ENCODE measurements at places on chromosomes 4 and X.

DNA sequence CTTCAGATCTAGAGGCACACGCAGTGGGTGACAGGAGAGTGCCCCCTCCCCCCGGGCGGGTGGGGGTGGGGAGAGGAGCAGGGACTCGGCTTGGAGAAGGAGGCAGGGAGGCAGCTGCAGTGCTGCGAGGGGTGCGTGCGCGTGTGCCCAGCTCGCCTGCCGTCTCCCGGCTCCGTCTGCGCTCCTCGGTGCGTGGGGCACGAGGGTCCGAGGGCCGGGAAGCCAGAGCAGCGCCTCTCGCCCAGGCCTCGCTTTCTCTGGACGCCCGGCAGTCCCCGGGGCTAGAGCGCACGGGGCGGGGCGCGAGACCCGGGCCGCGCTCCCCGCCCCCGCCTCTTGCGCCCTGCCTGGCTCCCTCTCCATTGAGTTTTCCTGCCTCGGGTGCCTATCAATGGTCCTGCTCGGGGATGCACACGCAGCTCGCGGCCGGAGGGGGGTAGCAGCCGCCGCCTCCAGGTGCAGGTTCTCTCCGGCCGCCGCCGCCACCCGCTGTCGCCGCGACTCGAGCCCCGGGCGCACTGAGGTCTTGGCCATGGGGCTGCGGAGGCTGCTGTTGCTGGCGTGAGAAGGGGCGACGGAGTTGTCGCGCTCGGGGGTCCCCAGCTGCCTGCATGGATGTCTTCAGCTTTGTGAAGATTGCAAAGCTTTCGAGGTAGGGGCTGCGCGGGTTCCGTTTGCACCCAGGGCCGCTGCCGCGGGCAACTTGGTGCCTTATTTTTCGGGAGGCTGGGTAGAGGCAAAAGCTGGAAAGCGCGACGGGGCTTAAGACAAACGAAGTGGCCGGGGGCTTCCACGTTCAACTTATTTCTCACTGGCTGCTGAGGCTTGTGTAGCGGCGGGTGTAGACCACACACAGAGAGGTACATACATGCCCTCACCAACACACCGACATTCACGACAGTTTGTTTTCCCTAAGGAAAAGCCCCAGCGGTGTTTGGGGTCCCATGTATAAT lies at the start of gene FRMPD4:
Gene FRMPD4 (plus strand): TSS at position 113 of the 953 bp plus-strand sequence. CDS start 499 bp downstream, at position 612.
- DNase-seq, result no peak

DNA sequence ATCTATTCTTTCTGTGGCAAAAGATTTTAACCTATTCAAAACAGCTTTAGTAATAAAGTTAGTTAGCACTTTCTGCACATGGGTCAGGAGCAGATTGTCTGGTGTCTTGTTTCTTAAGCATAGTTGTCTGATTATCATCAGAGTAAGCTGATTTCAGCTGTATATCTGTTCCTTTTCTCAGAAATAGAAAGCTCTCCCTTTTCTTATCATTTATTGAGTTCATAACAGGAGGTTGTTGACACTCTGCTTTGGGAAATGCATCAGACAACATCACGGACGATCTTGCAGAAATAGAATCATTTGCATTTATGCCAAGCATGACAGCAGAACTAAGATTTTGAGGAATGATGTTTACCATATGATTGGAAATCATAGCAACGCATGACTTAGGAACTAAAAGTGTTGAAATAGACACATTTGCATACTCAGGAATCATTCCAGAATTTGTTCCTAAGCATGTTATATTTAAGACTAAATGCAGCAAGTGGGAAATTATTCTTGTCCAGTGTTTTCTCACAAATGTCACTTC lies 66.7 kb downstream of the RBMX2 start:
- no peak for DNase-seq

DNA sequence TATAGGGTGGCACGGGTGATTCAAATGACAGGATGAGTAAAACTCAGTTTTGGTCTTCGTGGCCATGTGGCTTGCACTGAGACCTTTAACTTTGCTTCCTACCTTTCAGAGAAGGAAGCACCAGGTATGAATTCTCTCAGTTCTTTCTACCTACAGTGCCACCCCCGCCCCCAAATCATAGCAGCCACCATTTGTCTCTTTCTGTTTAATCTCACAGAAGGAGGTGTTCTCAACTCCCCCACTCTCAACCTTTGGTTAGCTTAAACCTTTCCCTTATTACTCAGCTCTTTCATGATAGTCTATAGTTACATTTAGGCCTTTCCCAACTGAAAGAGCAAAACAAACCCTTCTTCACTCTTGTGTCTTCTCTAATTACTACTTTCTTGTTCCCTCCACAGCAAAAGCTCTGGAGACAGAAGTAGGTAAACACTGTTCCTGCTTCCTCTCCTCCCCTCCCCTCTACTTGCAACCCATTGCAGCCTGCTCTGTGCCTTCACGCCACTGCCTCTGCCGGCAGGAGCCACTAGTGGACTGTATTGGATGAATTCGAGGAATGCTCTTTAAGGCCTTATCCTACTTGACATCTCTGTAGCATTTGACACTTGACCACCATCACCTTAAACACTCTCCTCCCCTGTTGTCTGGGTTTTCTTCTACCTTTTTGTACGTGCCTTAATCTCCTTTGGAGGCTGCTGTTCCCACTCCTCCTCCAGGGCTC lies 123.7 kb downstream of the AFF1 start:
- DNase-seq, result no peak

DNA sequence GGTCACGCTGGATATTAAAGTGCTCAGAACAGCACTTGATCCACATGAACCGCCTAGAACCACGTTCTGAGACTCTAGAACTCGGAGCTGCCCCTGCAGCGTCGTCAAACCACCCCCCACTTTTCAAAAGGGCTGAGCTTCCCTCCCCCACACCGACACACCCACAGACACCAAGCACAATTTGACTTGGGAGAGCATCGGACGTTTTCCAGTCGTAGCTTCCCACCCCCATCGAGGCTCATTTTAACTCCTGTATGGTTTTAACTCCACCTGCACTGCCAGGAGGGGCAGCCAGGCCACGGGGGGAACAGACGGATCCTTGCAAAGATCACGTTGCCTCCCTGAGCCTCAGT lies 26.3 kb downstream of the PPP2R2C start:
- DNase-seq, result no peak

GRCh38 chr4:74206088-74206825 lies 48.3 kb downstream of the MTHFD2L start:
- no peak for DNase-seq

DNA sequence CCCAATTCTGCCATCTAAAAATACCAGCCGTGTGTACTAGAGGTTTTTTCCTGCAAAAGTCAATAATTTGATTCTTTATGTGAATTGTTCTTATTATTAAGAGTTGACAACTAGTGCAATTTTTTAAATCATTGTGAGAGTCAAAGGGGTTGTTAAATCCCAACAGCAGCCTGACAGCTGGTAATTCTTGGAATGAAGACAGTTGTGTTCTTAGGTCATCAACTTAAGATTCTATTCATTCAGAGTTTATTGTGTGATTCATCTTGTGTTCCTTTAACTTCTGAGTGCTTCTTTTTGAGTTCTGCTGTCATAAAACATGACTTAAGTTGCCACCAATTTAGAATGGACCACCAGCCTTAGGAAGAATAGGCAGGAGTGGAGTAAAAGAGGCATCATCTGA lies 329.0 kb downstream of the NAF1 start:
- no peak for DNase-seq

GRCh38 chr4:103626296-103626695 lies 93.5 kb downstream of the TACR3 start:
- DNase-seq, result no peak

GRCh38 chr4:40190880-40191815 lies 5.7 kb upstream of the RHOH start:
- DNase-seq, result no peak

- no peak for DNase-seq
Observed at GRCh38 chr4:14877246-14878225, 124.7 kb upstream of the CPEB2 start.

DNA sequence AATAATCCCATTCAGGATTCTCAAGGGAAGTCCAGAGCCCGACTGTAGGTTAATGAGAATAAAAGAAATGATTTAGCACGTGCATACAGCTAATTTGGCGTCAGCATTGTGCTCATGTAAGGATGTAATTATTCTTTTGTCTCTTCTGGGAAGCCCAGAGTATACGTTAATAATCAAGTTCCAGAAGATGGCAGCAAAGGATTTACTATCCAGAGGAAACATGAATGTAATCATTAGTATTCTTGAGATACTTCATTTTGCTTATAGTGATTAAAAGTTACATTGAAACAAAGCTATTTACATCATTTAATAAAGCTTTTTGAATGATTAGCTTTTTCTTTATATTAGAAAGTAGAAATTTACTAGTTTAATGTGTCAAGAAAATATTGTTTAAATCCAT lies 27.1 kb upstream of the MAP9 start:
- DNase-seq, result peak; percentile 9

DNA sequence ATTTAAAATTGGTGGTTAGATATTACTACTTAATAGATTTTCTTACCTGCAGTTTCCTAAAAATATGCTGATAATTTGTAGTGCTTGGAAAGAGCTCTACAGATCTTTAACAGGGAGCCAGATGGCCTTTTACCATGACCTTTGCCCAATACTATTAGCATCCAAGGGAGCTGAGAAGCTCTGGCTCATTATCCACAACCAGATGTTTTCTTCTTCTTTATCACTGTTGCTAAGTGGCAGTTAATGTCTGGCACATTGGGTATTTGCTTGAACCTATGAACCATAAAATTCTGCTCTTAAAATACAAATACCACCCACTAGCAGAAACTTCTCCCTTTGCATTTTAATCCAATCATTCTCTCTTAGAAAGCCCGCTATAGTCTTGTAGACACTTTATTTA lies 1480.3 kb downstream of the C4orf33 start:
- DNase-seq, result no peak

GRCh38 chrX:119763181-119763580 lies 4.8 kb downstream of the SOWAHD start:
- no peak for DNase-seq

DNA sequence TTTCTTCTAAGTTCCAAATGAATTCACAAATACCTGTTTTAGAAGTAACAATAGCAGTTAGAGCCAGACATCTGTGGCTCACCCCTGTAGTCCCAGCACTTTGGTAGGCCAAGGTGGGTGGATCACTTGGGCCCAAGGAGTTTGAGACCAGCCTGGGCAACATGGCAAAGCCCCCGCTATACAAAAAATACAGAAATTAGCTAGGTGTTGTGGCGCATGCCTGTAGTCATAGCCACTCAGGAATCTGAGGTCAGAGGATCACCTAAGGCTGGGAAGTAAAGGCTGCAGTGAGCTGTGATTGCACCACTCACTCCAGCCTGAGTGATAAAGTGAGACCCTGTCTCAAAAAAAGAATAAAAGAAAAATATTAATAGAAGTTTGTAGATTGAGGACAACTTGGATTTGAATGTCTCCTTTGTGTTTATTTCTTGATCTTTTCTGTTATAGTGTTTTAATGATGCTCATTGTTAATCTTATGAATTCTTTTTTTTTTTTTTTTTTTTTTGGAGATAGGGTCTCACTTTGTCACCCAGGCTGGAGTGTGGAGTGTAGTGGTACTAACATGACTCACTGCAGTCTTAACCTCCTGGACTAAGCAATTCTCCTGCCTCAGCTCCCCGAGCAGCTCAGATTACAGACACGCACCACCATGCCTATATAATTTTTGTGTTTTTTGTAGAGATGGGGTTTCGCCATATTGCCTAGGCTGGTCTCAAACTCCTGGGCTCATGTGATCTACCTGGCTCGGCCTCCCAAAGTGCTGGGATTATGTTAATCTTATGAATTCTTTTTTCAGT lies 30.7 kb upstream of the RAPGEF2 start:
- no peak for DNase-seq

DNA sequence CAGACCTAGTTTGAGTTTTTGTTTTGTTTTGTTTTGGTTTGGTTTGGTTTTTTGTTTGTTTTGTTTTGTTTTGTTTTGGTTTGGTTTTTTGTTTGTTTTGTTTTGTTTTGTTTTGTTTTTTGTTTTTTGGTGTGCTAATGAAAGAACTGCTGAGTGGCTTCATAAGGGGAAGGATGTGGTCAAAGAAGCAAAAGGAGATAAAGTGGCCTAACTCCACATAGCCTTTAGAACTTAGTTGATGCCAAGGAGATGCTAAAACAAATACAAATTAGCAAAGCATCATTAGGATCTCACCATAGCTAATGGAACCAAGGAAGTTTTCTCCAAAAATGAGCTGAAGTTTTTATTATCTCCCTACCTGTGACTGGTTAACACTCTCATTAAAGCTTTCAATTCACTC lies 44.6 kb upstream of the TMEM164 start:
- no peak for DNase-seq

- peak; percentile 31 for DNase-seq
Observed at GRCh38 chrX:45806410-45807121, 605.9 kb upstream of the DIPK2B start.

DNA sequence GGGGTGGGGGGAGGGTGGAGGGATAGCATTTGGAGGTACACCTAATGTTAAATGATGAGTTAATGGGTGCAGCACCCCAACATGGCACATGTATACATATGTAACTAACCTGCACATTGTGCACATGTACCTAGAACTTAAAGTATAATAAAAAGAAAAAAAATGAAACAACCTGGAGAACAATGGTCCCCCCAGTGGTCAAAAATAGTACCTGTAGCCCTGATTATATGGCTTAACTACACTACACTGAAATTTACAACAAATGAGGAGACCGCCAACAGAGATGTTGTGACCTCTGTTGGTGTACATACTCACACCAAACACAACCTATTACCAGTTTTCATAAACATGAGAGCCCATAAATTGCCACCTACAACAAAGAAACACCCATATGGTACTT lies 7.3 kb upstream of the MAGEE1 start:
- DNase-seq, result no peak

DNA sequence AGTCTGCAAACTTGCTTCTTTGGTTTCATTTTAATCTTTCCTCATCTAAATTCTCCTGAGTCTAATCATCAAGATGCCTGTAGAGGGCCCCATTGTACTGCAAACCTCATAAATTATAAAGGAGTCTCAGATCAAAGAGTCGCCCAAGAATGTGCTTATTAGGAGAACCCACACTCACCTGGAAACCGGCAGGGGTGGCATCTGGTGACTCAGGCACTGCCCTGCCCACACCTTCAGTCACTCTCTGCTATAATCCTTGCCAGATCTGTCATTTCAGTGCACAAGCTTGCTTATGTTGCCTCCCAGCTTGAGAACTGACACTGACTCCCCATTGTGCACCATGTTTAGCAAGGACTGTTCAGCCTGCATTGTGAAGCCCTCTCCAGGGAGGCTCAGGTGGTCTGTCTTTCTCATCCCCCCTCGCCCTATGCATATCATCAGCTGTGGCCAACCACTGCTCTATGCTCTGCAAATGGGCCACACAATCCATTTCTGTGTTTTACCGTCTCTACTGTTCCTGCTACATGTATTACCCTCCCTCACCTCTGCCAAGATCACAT lies 12.4 kb downstream of the EPGN start:
- peak; percentile 90 for DNase-seq

DNA sequence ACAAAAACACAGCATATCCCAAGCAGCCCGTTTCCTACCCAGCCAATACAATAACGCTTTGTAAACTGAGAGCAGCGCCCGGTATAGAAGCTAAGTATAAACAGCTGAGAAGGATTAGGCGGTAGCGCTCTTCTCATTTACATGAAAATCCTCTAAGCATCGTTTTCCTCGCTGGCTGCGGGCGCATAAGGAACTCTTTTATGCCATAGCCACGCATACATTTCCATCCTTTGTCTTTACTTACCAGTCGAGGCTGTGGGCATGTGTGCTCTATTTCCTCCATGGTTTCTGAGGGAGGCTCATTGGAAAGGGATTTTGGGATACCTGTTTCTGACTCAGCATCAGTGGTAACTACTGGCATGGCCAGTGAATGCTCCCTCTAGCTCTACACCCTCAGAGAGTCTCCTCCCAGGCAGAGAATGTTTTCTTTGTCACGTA lies 383 bp downstream of the PCYT1B start:
- peak; percentile 47 for DNase-seq

Data from foreskin keratinocyte (primary cell).